Activated T-helper 1 cell treated with Interleukin-2 at 50 U/mL for 16 hours (primary cell): ENCODE measurements at places on chromosomes 7 and 10.

- DNase-seq, result no peak
Measured at GRCh38 chr10:14787938-14788337, 13.2 kb upstream of the FAM107B start.

DNA sequence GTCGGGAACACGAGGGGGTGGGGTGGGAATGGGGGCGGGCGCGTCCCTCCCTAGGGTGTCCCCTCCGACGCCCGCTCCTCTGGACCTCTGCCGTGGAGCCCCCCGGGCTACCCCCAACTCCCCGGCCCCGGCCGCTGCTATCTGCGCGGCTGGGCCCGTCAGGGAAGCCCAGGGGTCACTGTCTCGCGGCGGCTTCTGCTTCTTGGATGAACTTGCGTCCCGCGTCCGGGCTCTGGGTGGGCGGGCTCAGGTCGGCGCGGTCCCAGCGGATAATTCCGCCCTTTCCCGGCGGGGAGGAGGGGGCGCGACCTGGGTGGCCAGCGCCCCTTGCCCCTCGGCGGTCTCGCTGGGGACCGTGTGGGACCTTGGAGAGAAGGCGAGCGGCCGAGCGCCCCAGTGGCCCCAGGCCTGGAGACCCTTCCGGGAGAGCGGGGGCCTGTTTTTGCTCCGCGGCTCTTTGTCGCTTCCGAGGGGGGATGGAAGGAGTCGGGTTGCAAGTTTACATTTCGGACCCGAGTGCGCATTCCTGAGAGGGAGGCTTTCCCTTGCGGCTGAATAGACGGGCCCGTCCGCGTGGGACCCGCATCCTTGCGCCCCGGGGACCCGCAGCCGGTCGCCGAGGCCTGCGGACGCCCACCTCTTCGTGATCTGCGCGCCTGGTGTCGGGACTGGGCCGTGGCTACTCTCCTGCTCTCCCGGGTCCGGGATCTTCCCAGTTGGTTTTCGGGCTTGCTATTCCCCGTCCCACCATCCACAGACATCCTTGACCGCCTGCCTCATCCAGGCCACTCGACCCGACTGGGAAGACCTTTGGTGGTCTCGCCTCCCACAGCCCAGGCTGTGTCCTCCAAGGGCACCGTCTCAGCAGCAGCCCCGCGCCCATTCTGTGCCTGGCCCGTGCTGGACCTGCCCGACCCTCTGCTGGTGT is 812 bp downstream of the DOCK1 start:
- DNase-seq, result no peak

GRCh38 chr7:8390262-8390626 is 43.2 kb upstream of the NXPH1 start:
- DNase-seq, result no peak

GRCh38 chr7:25714013-25714412 is 438.0 kb upstream of the NFE2L3 start:
- no peak for DNase-seq

DNA sequence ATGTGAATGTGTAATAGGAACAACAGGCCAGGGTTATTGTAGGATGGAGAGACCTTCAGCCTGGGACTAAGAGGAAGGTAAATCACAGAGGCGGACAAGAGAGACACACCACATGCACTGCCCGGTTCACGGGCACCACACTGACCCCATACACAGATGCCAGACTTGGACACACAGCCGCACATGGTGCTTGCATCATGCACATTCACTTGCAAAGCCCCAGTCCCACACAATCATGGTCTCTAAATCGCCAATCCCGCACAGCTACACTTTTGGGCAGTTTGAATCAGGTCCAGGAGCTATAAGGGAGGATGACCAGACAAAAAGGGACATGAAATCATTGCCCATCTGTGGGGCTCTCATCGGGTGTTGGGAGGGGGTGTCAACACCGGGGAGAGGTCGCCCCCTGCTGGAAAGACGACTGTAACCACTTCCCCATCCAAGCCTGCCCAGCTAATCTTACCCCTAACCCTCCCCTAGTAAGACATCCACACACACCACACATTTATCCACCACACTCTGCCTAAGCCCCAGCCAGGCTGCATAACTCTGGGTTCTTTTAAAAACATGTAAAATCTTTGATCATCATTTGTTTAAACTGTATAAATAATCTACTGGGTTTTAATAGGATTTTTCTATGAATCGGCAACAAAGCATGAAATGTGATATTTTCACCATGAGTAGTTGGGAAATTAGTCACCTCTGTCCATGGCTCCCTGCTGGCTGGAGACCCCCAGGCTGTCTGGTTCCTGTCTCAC is 40.5 kb upstream of the SLF2 start:
- no peak for DNase-seq

DNA sequence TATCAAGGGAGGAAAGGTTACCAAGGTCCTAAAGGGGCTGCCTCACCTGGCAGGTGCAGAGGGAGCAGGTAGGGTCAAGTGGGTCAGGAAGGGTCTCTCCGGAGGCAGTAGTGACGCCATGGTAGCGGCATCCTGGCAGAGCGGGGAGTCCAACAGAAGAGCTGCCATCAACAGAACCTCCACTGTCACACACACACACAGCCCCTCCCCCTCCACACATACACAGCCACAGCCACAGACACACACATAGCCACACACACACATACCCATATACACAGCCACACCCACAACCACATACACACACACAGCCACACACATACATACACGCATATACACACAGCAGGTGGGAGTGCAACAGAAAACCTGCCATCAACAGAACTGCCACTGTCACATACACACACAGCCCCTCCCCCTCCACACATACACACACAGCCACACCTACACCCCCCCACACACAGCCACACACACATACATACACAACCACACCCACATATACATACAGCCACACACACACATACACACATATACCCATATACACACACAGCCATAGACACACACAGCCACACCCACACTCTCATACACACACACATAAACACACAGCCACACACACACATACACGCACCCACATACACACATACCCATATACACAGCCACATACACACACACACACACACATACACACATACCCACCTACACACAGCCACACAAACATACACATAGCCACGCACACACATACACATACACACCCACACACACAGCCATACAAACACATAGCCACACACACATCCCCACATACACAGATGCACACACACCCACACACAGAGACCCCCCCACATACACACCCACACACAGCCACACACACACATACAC is 23.1 kb downstream of the KCP start:
- no peak for DNase-seq

DNA sequence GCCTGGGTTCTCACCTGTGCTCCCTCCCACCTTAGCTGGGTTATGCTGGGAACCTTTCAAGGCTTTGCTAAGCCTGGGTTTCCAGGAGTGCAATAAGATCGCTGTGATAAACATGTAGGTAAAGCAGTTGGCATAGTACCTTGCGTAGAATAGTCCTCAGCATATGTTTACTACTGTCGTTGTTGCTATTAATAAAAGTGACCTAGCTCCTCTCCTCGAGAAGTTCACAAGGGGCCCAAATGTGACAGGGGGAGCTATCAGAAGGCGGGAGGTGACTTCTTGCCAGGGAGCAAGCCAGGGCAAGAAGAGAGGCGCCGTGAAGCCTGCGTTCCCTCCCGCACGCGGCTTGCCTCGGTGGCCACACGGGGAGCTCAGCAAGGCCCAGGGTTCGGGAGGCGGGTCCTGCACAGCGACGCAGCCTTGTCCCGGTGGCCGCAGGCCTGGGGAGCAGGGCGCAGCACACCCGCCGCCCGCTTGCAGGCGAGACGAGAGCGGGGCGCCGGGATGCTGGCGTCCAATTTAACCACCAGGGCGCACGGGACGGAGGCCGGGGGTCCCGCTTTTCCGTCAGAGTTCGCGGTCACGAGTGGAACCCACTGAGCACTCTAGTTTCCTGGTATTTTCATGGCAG is 106.2 kb downstream of the SNX10 start:
- no peak for DNase-seq

- no peak for DNase-seq
Measured at GRCh38 chr10:2282202-2282601, 544.9 kb upstream of the ADARB2 start.

DNA sequence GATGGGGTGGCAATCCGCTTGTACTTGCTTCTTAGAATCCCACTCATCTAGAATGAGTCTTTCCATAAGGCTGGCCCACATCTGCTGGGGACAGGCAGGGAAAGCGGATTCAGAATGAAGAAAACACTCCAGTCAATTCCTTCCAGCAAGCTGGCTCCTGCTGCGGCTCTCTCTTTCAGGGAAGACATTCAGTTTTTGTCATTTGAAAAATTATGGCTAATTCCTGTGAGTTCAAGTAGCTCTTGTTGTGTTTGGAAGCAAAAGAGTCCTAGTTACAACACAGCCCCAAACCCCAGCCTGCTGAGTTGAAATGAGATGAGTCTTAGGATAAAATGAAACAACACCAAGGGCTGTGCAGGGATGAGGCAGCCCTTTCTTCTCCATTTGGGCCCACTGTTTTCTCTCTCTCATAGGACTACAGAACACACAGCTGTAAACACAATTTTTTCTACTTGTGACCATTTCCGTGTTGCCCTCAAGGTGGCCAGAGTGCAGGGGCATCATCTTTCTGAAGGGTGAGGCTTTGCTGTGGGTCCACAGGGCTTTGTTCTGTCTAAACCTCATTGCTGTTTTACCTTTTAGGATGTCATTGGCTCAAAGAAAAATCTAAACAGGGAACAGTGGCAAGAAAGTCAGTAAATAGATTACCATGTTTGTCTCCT is 90.8 kb upstream of the EEPD1 start:
- no peak for DNase-seq

- no peak for DNase-seq
Measured at GRCh38 chr10:32943395-32943794, 14.6 kb downstream of the ITGB1 start.

DNA sequence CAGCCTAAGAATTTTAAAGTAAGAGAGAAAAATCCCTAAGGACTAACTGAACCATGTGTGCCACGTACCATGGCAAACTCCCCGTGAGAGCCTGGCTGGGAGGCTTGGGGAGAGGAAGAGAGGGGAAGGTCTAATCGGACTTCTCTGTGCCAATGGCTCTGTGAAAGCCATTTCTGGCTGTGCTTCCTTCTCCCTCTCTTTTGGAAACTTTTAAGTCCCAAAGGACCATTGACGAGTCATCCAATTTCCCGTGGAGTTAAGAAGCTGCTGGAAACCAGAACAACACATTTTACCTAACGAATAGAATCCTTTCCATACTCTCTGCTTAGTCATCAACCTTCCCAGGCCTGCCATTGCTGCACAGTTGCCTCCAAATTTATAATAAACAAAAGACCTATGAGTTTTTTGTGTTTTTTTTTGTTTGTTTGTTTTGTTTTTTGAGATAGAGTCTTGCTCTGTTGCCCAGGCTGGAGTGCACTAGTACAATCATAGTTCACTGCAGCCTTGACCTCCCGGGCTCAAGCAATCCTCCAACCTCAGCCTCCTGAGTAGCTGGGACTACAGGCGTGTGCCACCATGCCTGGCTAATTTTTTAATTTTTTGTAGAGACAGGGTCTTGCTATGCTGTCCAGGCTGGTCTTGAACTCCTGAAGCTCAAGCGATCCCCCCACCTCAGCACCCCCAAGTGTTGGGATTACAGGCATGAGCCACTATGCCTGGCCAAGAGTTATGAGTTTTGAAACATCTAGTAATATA is 13.2 kb downstream of the LAMB1 start:
- no peak for DNase-seq

DNA sequence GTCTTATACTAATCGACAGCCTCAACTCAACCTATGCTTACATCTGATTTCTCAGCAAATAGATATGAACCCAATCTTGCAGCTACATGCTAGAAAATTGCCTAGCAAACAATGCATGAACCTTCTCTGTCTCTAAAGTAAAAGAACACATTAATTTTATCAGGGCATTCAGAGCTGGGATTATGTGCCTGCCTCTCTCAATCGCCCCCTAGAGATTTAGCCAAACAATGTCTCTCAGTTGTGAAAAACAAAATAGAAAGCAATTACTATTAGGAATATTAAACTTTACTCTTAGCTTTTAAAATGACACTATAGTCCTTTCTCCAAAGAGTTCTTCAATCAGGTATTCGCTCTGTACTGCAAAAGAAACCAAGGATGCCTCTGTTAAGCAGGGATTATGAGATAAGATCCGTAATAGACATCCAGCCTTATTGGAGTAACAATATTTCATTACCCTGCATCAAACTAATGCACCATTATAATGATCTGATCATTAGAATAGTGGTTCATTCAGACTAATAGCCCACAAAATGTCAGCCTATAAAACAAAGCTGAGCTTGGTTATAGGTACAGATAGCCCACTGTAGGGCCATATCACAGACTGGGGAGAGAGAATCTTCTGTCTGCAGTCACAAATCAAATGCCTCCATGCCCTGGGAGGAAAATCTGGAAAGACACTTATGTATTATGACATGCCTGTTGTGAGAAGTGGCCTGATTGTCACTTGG is 736.9 kb downstream of the PARD3 start:
- no peak for DNase-seq

DNA sequence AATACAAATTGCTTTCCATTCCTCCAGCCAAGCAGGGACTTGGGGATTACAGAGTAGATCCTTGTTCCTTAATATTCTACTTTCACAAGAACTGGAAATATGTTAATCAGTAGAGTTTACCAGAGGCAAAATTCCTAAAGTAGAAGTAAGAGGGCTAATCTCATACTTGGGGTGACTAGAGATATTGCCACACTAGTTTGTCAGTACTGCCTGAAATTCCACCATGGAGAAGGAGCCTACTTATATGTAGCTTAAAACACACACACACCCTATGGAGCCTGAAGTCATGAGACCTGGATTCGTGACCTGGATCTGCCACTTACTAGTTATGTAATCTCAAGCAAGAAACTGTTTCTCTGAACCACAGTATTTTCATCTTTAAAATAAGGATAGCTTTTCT is 33.9 kb downstream of the STRIP2 start:
- no peak for DNase-seq

DNA sequence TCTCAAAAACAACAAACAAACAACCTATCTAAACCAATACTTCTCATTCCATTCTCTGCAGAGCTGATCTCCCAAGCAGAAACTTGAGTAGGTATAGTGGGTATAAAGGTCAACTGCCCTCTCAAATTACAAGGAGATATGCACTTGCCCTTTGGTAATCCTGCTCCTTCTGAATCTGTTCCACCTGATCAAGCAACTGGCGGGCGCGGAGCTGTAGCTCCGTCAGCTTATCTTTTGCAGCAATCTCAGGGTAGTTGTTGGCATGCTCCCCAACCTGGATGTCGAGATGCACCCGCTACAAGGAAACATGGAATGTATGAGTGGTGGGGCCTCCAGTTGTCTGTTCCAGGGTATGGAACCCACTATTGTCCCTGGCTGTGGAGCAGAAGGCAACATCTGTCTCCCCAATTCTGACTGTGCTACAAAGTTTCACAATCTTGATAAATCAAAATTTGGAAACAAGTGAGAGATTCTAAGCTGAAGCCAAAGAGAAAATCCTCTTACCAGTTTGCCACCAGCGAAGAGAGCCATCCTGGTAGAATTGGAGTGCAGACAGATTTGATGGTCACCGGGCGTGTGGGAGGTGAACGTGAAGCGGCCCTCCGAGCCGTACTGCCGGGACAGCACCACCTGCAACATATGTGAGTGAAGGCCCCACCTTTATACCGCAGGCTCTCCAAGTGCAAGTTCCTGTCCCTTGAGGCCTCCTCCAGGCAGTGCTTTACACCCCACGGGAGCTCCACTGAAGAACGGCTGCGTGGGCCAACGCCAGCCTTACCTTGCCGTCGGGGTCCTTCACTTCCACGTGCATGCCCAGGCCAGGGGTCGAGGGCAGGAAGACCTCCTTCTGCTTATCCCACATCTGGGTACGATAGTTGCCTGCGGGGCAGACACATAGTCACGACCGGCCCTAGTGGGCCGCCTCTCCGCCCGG is 819 bp downstream of the TMED4 start:
- peak; percentile 11 for DNase-seq

GRCh38 chr10:5271526-5271925 is 74.9 kb downstream of the AKR1C4 start:
- no peak for DNase-seq

- no peak for DNase-seq
Measured at GRCh38 chr10:74282151-74282847, 131.3 kb downstream of the ADK start.
